Peyer's patch (tissue), 4 donors: ENCODE measurements at places on chromosomes 6 and 20. TPM values are rescaled to one million over a fixed set of nuclear protein-coding genes. Genes with fewer than 3 reads are reported as not detected.

DNA sequence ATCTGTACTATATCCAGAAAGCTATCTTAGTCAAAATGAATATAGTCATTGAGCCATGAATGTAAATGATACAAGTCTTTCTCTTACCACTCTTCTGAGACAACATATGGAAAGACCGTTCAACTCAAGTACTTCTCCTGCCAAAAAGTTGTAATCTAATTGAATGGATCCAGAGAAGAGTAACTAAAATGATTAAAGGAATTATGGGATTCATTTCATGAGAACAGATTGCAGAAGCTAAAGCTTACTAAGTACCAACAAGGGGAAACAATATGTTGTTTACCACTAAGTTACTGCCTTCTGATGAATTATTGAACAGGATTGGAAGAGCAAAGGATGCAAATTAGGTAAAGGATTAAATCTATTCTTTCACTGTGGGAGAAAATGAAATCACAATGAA, 2.0 kb upstream of the LGSN start:
- no peaks in the 10 kb centered on the region for H3K4me1 ChIP-seq
- no peak overlapping the region for H3K27ac ChIP-seq
- no peaks in the 10 kb centered on the region for H3K36me3 ChIP-seq
- H3K4me3 ChIP-seq: no peak overlapping the region
- no peak for DNase-seq
- no peaks in the 10 kb centered on the region for H3K27me3 ChIP-seq

DNA sequence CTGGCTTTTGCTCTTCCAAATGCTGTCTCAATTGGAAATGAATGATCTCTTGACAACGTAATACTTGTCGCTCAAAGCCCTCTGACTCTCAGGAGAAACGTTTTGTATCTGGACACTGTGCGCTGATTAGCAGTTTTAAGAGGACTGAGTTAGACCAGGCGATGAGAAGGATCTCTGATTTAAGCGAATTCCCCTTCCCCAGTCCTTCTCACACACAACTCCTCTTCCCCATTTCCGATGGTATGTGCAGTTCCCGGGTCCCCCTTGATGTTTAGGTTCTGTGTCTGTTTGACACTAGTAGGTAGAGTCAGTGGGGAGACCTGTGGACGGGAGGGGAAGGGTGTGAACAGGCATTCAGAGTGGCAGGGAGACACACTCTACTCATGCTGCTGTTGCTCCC, 2.5 kb downstream of the ZDHHC14 start:
- no peaks in the 10 kb centered on the region for H3K4me1 ChIP-seq
- no peaks in the 10 kb centered on the region for H3K36me3 ChIP-seq
- no peak overlapping the region for H3K27ac ChIP-seq
- H3K4me3 ChIP-seq: no peak overlapping the region

The PEX3 gene
- total RNA-seq: 16.6 TPM

- no peaks in the 10 kb centered on the region for H3K36me3 ChIP-seq
- DNase-seq: no peak
Measured at GRCh38 chr6:144019929-144020328, 11.9 kb upstream of the PLAGL1 start.

- no peaks in the 10 kb centered on the region for H3K36me3 ChIP-seq
- no peak overlapping the region for H3K27ac ChIP-seq
- H3K4me1 ChIP-seq: no peaks in the 10 kb centered on the region
- no peak for DNase-seq
Measured at GRCh38 chr20:14892782-14893181, 555.4 kb upstream of the FLRT3 start.

The RAET1E gene
- not detected for total RNA-seq

DNA sequence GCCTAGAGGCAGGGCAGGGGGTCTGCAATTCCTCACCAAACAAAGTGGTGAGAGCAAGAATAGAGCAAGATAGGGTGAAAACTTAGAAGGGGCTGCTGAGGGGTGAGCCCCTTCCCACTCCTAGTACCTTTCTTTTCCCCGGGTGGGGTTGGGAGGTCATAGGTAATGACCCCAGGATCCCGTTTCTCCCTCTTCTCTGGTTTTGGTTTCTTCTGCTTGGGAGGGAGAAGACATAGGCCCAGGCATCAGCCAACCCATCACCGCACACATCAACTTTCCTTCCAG, 3.5 kb downstream of the VARS1 start:
- H3K36me3 ChIP-seq: no peaks in the 10 kb centered on the region
- no peak overlapping the region for H3K4me3 ChIP-seq
- DNase-seq: no peak
- peaks cover 15% of the 10 kb centered on the region for H3K4me1 ChIP-seq
- peak overlapping the region; percentile 46 for H3K27ac ChIP-seq
- no peaks in the 10 kb centered on the region for H3K27me3 ChIP-seq

DNA sequence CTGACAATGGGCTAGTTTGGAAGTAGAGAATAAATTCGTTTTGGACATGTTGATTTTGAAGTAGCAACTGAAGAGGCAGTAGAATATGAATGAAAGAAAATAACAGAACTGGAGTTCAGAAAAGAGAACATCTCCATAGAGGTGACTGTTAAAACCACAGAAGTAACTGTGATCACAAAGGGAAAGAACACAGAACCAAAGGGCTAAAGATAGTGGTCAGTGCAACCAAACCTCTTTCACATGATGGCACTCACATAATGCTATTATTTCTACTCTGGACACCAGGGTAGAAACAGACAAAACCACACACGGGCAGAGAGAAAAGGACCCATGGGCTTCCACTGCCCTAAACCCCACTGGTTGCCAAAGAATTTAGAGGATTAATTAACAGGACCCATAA, 58.5 kb downstream of the CDK19 start:
- no peaks in the 10 kb centered on the region for H3K27me3 ChIP-seq
- H3K36me3 ChIP-seq: no peaks in the 10 kb centered on the region
- H3K4me1 ChIP-seq: no peaks in the 10 kb centered on the region
- H3K27ac ChIP-seq: no peak overlapping the region
- H3K4me3 ChIP-seq: no peak overlapping the region

The JPH2 gene
- total RNA-seq: 8.0 TPM

The NRSN1 gene
- total RNA-seq: not detected

DNA sequence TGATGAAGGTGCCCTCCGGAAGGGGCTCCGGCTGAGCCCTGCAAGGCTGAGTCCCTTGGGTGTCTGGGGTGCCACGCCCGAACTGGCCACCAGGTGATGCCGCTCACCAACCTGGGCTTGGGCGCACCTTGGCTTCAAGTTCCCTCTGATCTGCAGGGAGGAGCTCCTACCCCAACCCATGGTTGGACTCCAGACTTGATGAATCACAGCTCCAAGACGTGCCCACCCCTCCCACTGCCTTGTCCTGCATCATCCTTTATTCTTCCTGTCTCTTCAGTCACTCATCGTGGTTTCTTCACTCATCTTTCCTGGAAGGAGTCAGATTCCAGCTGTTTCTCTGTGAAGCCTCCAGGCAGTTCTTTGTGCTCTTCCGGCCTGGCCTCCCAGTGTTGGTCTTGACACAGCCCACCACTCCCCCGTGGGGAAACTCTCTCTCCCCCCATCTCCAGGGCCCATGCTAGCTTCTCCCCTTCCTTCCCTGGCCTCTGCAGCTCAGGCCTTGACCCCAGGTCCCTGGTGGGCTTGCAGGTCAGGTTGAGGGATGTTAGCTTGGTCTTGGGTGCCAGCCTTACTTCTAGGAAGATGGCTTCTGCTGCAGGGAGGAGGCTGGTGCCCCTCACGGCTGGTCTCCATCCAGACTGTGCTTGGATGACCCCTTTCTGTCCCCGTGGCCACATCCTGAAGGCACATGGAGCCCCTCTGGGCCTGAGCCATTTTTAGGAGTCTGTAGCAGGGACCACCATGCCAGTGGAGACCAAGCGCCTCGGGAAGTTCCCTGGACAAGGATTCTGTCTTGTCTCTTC, 2.6 kb upstream of the ZBP1 start:
- H3K27me3 ChIP-seq: no peaks in the 10 kb centered on the region
- no peaks in the 10 kb centered on the region for H3K36me3 ChIP-seq
- peaks cover 8% of the 10 kb centered on the region for H3K4me1 ChIP-seq
- no peak overlapping the region for H3K27ac ChIP-seq

DNA sequence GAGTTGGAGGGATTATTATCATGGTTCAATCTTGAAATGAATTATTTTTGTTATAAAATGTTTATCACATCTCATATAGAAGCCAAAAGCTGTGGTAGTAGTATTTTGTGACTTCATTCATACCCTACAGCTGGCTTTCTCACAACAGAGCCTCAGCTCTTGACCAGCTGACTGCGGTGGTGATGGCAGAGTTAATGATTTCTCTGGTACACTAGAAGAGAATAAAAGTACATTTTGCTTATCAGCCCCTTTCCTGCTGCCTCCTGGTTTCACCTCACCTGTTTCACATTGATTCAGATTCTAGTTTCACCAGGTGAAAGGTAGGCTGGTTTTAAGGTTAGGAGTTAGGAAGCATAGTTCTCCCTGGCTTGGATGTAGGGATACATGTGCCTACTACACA, 55.7 kb downstream of the AFG1L start:
- no peaks in the 10 kb centered on the region for H3K4me1 ChIP-seq
- no peak overlapping the region for H3K4me3 ChIP-seq
- no peaks in the 10 kb centered on the region for H3K27me3 ChIP-seq
- DNase-seq: no peak
- no peak overlapping the region for H3K27ac ChIP-seq

DNA sequence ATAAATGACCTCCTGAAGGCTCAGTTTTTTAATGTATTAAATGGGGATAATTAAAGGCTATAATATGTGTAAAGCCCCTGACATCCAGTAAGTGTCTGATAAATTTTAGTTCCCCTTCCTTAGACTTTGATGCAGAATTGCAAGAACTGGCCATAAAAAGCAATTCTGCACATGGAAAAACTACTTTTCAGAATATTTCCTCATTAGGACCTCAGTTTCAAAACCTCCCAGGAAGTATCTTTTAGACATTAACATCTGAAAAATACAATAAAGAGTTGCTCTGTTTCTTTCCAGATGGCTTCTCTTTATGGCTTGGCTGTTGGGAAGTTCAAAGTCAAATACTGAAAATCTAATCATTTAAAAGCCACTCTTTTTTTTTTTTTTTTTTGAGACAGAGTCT, 106.3 kb upstream of the ZNF217 start:
- H3K27me3 ChIP-seq: no peaks in the 10 kb centered on the region
- no peak overlapping the region for H3K27ac ChIP-seq
- no peak for DNase-seq
- no peak overlapping the region for H3K4me3 ChIP-seq

DNA sequence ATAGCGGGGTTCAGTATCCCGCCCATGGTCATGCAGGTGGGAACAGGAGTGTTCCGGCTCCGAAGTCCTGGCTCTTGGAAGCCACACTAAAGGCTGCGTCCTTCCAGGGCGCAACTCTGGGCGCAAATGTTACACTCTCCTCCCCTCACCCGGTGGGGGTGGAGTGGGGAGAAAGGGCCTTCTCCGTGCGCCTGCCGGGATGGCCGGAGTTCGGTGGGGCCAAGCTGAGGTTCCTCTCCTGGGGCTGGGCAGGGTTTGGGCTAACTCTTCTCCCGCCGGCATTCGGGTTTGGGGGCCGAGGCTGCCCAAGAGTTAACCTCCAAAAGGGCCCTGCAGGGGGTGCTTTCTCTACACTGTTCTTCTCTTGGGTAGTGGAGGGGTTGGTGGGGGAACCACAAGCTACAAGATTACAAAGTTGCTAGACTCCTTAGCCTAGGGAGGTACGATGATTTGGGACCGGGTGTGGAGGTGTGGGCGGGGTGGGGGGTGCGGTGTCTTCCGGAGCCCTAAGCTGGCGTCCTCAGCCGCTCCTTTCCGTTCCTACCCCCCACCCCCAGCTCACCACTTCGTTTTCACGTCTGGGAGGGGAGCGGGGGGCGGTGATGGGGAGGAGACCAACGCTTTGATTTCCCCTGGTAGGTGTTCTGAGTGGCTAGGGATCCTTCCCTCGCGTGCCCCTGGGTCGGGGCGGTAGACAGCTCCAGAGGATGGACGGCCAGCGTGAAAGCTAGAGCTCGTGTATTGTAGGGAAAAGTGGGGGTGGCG, 12.3 kb downstream of the NRN1 start:
- H3K4me1 ChIP-seq: peaks cover 10% of the 10 kb centered on the region
- H3K36me3 ChIP-seq: no peaks in the 10 kb centered on the region
- H3K4me3 ChIP-seq: no peak overlapping the region
- H3K27me3 ChIP-seq: peaks cover 64% of the 10 kb centered on the region
- no peak overlapping the region for H3K27ac ChIP-seq
- DNase-seq: no peak

The SLC17A3 gene
- total RNA-seq: not detected

DNA sequence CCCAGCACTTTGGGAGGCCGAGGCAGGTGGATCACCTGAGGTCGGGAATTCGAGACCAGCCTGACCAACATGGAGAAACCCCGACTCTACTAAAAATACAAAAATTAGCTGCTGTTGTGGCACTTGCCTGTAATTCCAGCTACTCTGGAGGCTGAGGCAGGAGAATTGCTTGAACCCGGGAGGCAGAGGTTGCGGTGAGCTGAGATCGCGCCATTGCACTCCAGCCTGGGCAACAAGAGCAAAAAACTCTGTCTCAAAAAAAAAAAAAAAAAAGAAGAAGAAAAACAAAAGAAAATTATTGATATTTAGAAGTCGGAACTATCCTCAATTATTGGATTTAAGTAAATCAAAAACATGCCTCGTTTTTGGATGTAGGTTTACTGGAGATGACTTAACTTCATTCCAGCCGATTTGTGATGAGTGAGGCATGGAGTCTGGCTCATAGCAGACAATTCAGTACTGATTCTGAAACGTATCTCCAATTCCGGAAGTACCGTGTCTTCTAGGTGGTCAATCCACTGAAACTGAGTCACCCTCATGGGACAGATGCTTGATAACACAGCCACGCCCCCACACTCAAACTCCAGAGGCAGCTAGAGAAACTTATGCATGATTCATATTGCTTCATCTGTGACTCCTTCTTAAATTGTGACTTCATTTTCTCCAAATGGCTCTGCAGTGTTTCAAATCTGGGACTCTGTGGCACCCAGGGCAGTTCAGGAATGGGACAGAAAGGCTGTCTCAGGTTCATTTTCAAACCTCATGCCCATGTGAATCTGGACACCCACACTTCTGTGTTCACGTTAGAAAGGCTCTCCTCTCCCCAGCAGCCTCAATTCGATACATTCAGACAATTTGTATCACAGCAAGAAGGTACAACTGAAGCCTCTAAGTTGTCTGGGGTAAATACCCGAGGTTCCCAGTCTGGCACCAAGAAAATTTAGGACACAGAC, 110.4 kb upstream of the ARMC2 start:
- H3K27ac ChIP-seq: no peak overlapping the region
- H3K27me3 ChIP-seq: no peaks in the 10 kb centered on the region
- no peaks in the 10 kb centered on the region for H3K36me3 ChIP-seq
- no peak overlapping the region for H3K4me3 ChIP-seq
- peaks cover 4% of the 10 kb centered on the region for H3K4me1 ChIP-seq

DNA sequence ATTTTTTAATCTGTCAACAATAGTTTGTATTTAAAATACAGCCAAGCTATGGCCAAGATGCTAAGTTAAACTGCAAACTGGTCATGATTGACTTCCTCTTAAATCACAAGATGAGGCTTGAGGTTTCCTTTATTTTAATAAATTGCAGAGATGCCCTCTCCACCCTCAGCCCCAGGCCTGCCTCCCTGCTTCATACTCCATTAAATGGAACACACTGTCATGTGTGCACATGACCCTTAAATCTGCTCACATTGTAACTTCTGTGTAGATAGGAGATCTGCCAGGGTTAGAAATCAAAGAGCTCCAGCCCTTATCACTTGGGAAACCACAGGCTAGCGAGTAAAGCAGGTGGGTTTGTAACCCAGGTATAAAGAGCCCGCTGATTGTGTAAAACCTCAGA, 20.8 kb downstream of the DUSP22 start:
- no peak overlapping the region for H3K27ac ChIP-seq
- H3K4me3 ChIP-seq: no peak overlapping the region
- H3K27me3 ChIP-seq: no peaks in the 10 kb centered on the region
- peak; percentile 84 for DNase-seq
- no peaks in the 10 kb centered on the region for H3K36me3 ChIP-seq
- peaks cover 5% of the 10 kb centered on the region for H3K4me1 ChIP-seq

The PRL gene
- not detected for total RNA-seq
